ENCODE measurements at places on chromosomes 13 and 19. TPM values are rescaled to one million over a fixed set of nuclear protein-coding genes. Genes with fewer than 3 reads are reported as not detected.

RAB3A gene
- total RNA-seq = 8.9 TPM

ADGRE3 gene
- total RNA-seq = not detected

GJB6 gene
- 2.3 TPM for total RNA-seq

TSEN34 gene
- total RNA-seq = 12.5 TPM

S1PR2 gene
- 6.6 TPM for total RNA-seq

CGB1 gene
- total RNA-seq = not detected

C19orf81 gene
- total RNA-seq = 1.5 TPM

AMH gene
- 6.1 TPM for total RNA-seq

TRAPPC5 gene
- total RNA-seq = 85.0 TPM

ZNF823 gene
- total RNA-seq = 3.9 TPM

TEKTIP1 gene
- 2.4 TPM for total RNA-seq

CBARP gene
- total RNA-seq = 0.86 TPM

ALOX5AP gene
- 40.5 TPM for total RNA-seq

NLRP4 gene
- not detected for total RNA-seq

SACS gene
- total RNA-seq = 46.4 TPM

CRX gene
- not detected for total RNA-seq

SLC25A41 gene
- total RNA-seq = not detected

VSIG10L gene
- 3.7 TPM for total RNA-seq

BEST2 gene
- not detected for total RNA-seq

THAP8 gene
- 3.4 TPM for total RNA-seq

SPACA4 gene
- not detected for total RNA-seq

FREM2 gene
- not detected for total RNA-seq

CEACAM8 gene
- not detected for total RNA-seq

RGS9BP gene
- 0.32 TPM for total RNA-seq

FGF9 gene
- total RNA-seq = 0.45 TPM

HTR2A gene
- total RNA-seq = not detected

ZNF540 gene
- 1.7 TPM for total RNA-seq

DUXA gene
- not detected for total RNA-seq

OSCAR gene
- 0.68 TPM for total RNA-seq

APOC4 gene
- not detected for total RNA-seq

HSD17B14 gene
- 0.47 TPM for total RNA-seq

PRX gene
- total RNA-seq = 1.2 TPM

CEBPA gene
- 0.45 TPM for total RNA-seq

PSG6 gene
- not detected for total RNA-seq

WDR87 gene
- not detected for total RNA-seq

ANGPTL4 gene
- total RNA-seq = 26.8 TPM

GAPDHS gene
- total RNA-seq = not detected

OR7C1 gene
- not detected for total RNA-seq

EFNA2 gene
- not detected for total RNA-seq

IRGC gene
- total RNA-seq = not detected

MED26 gene
- 19.3 TPM for total RNA-seq

CEACAM5 gene
- not detected for total RNA-seq

KLC3 gene
- not detected for total RNA-seq

C5AR1 gene
- total RNA-seq = 2.2 TPM

ZNF99 gene
- total RNA-seq = not detected

PARP4 gene
- total RNA-seq = 20.4 TPM

ZNF578 gene
- 0.72 TPM for total RNA-seq

TJP3 gene
- 0.69 TPM for total RNA-seq

NOVA2 gene
- total RNA-seq = not detected

ZNF829 gene
- 4.5 TPM for total RNA-seq

FGF21 gene
- not detected for total RNA-seq

PLIN5 gene
- total RNA-seq = 0.27 TPM

SCEL gene
- not detected for total RNA-seq

SIGLEC7 gene
- not detected for total RNA-seq

Data from activated CD8-positive, alpha-beta T cell treated with anti-CD3 and anti-CD28 coated beads for 36 hours (primary cell).